ENCODE measurements at places on chromosomes 2 and 18.

DNA sequence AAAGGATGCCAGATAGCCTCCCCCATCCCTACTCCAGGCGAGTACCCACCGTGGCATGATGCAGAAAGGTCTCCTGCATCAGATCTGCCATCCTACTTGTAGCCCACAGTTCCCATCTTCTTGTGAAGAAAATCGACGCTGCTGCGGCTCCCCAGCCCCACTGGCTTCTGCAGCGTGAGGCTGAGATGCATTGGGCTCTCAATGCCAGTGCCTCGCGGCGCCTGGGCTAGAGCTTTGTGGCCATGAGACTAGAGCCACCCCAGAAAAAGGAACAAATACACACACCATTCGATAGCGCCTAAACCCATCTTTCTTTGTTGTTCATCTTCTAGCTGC lies 2.8 kb downstream of the NOL4 start:
- no peak for DNase-seq

- peak; percentile 19 for DNase-seq
Measured at GRCh38 chr2:186690786-186691185, 3.1 kb upstream of the FAM171B start.

- no peak for DNase-seq
Measured at GRCh38 chr2:2566396-2567323, 235.6 kb upstream of the MYT1L start.

DNA sequence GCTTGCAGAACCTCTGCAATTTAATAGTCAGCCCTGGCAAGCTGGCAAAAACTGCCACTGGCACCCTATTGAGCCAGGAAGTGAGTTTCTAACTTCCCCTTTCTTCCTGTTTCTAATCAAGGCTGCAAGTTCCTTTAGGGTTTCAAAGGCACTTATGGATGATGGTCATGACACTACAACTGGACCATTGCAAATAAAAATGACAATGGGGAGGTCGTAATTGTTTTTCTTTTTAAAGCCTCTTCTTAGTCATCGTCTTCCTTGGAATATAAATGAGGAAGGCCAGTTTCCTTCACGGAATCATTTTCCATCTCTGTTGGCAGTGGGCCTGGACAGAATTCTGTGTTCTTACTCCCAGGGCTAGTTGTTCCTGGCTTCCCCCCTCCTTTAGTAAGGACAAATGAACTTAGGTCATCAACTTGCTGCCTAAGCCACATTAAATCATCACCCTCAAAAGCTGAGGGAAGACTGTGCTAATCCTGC lies 35.8 kb downstream of the SH3RF3 start:
- no peak for DNase-seq

GRCh38 chr18:34838669-34839068 lies 128.6 kb downstream of the DTNA start:
- no peak for DNase-seq

DNA sequence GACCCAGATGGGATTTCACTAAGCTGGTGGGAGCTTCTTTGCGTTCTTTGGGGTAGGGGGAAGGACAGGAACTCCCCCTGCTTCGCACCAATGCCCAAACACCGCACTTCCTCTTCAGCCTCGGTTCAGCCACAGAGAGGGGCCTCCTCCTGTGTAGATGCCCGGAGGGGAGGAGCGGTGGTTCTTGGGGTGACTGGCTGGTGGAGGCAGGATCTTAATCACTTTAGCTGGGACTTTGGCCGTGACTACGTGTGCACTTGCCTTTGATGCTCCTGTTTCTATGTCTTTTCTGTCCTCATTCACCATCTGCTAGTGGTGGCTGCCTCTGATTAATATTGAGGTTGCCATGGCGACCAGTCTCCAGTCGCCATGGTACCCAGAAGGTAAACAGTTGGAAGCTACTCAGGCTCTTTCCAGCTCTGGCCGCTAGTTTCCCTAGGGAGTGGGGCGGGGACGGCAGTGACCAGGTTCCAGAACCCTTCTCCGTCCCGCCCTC lies 1.9 kb downstream of the CNGA3 start:
- no peak for DNase-seq

GRCh38 chr2:74553892-74554819 lies at the start of the genes DOK1 and LOXL3:
TSS of gene DOK1 (plus strand) at chr2:74554720. CDS start at chr2:74554755, 35 bp downstream.
TSS of gene LOXL3 (minus strand) at chr2:74553942. CDS start at chr2:74552634, 1,308 bp downstream.
- peak; percentile 79 for DNase-seq

DNA sequence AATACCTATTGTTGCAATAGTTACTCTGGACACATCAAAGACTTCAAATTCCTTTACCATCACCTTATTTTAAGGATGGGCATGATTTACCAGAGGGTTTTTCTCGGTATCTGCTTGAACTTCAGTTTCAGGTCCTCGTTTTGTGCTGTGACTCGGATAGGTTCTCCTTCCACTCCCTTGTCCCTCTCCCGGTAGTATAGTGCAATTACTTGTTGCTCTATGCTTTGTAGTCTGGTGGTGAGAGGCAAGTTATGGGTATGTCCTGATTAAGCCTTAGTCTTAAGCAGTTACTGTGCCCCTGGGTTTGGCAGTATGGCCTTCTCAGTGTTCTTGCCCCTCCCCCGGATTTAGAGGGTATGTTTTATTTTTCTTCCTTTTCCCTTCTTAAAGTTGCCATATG lies 96.6 kb downstream of the RHBDD1 start:
- no peak for DNase-seq

DNA sequence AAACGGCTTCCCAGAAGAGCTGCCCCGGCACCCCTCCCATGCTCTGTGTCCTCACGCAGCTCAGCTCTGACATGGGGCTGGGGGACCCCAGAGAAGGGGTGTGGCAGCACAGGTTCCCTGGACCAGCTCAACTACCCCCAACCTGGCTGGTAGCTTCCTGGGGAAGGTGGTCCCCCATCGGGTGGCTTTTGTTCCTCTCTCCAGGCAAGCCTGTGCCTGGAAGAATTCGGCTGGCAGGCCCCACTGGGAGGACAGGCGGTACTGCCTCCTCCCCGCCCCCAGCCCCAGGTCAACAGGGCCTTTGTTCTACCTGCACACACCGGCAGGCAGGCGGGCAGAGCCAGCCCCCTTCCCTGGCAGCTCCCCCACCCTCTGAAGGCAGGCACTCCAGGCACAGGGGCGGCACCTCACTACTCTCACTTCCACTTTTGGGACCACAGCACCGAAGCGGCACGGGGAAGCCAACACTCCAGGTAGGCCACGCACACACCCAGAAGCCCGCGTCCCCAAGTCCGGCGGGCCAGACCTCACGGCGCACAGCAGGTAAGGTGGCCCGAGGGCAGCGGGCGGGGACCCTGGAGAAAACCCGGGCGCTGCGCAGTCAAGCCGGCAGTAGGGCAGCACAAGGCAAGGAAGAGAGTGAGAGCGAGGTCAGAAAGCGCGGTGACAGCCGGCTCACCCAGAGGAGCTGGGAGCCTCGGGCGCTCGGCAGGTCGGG lies 1.3 kb downstream of the HS6ST1 start:
- DNase-seq = no peak

GRCh38 chr2:24164416-24164973 lies 10.4 kb upstream of the FAM228A start:
- no peak for DNase-seq
